ENCODE measurements at places on chromosomes 5 and 9. TPM values are rescaled to one million over a fixed set of nuclear protein-coding genes. Genes with fewer than 3 reads are reported as not detected.
A peak's percentile ranks its signal among the peaks of the same experiment; 100 is the strongest.

- no peak for DNase-seq
Observed at GRCh38 chr5:131957721-131958441, 12.4 kb upstream of the MEIKIN start.

- peak; percentile 73 for DNase-seq
Observed at GRCh38 chr5:435961-436640, 6.9 kb upstream of the EXOC3 start.

DNA sequence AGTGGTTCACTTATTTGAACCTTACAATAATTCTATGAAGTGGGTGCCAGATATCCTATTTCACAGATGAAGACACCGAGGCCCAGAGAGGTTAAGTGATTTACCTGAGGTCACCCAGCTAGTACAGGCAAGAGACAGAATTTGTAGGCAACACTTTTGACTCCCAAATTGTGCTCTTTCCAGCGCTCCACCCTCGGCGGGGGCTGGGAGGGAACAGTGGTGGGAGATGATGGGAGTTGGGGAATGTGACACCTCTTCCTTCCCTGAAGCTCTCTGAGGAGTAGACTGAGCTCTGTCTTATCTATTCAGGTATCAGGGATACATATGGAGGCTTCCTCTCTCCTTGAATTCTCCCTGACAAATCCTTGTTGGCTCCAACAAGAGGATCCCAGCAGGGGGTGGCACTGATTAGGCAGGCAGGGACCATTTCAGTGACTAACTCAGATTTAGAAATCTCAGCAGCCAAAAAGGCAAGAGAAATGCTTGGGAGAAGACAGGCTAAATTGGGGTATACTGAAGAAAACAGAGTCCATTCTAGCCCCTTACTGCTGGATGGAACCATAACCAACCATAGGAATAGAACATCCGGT is 95.8 kb upstream of the PANK3 start:
- no peak for DNase-seq

- no peak for DNase-seq
Observed at GRCh38 chr9:83280268-83280667, 217.3 kb upstream of the RASEF start.

- no peak for DNase-seq
Observed at GRCh38 chr5:111271885-111272284, 47.7 kb downstream of the CAMK4 start.

GRCh38 chr5:98128846-98129245 is 644.6 kb upstream of the RGMB start:
- DNase-seq = no peak

DNA sequence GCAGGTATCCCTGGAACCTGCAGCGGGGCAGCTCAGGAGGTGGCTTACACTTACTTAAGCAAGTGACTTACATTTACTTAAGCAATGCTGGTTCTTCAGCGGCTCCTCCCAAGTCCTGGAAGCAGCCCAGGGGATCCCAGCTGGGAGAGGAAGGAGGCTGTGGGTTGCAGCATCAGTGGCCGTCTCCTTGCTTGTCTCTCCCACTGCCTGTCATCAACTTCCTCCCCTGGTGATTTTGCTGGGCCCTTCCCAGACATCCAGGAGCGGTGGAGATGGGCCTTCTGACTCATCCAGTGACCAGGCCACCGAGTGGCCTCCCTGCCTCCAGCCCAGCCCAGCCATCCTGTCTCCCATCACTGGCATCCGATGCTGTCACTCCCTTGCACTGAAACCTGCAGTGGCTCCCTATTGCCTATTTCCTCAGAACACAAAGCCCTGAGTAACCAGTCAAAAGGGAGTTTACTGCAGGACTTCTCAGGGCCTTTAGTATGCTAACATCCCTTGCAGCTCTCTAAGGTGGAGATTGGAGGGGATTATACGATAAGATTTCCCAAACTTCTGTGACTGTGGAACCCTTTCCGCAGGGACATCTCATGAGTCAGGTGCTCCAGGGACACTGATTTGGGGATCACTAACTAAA is 155.9 kb upstream of the PHYKPL start:
- DNase-seq = no peak

The EQTN gene
- 0.18 TPM for total RNA-seq

The TMEFF1 gene
- not detected for total RNA-seq

The OBP2B gene
- total RNA-seq = not detected

The FYB1 gene
- not detected for total RNA-seq

Measured in HT-29 (cell line).